Right cardiac atrium (tissue), 5 donors: ENCODE measurements at places on chromosomes 4 and X. TPM values are rescaled to one million over a fixed set of nuclear protein-coding genes. Genes with fewer than 3 reads are reported as not detected.
A peak's percentile ranks its signal among the peaks of the same experiment; 100 is the strongest.

DNA sequence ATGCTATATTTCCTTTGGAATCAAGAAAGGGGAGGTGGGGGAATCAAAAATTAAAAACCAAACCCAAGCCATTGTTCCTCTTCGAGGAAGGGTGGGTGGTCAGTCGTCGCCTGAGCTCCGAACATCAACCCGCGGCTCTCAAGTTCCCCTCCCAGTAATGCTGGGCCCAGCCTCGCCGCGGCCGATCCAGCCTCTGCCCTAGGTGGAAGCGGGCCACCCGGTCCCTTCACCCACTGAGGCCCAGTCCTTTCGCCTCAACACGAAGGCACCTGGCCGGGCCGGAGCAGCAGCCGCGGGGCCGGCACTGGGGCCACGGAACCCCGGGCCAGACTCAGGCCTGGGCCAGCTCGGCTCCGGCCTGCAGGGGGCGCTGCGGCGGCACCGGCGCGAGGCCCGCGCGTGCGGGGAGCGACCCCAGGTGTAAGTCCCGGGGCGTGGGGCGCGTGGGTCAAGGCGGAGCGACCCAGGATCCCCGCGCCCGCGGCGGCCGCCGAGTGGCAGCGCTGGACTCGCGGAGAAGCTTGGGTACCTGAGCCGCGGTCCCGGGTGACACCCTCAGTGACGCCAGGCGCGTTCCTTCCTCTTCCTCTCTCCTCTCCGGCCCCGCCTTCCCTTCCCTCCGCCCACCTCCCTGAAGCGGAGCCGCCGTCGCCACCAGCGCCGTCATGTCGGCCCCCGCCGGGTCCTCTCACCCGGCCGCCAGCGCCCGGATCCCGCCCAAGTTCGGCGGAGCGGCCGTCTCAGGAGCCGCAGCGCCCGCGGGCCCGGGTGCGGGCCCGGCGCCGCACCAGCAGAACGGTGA lies at the start of gene SEC24B:
TSS of gene SEC24B (plus strand) at position 611 of the 802 bp plus-strand sequence. CDS start at position 666, 55 bp downstream.
- peak; percentile 93 for DNase-seq

GRCh38 chr4:23814996-23815660 lies 74.7 kb downstream of the PPARGC1A start:
- DNase-seq: no peak

DNA sequence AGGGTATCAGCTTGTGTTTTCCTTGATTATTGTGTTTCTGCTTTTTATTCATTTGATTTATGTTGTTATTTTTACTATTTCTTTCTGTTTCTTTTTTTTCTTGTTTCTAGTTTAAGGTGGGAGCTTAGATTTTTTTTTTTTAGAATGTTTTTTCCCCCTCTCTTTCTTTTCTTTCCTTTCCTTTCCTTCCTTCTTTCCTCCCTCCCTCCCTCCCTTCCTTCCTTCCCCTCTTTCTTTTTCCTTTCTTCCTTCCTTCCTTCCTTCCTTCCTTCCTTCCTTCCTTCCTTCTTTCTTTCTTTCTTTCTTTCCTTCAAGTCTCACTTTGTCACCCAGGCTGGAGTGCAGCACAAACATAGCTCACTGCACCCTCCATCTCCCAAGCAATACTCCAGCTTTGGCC lies 31.4 kb upstream of the PRDM8 start:
- DNase-seq: no peak

DNA sequence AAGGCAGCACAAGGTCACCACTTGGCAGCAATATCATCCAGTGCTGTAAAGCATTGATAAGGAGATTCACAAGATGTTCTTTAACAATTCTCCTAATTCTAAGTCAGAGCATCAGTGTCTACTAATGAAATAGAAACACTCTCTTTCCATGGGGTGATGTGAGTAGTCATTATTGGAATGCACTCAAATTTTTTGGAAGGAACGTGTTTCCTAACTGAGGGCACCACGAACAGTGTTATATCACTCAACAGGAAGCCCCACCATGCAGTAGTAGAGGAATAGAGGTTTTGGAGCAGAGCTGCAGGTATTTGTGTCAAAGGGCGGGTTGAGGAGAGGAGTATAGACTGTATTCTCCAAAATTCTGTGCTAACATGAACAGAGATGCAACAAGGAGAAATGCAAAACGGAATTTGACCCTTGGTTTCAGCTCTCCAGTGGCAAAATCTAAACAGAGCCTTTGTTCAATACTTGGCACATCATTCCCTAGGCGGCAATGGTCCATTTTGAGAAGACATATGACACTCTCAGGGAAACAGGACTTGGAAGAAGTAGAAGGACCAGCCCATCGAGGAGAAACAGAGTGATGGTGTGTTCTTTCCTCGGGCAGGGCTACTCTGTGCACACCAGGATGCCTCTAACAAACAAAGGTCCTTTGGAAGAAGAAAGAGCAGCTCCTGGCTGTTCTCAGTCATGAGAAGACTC lies 98.9 kb downstream of the CPEB2 start:
- no peak for DNase-seq

- no peak for DNase-seq
Measured at GRCh38 chr4:159071969-159072765, 30.7 kb upstream of the RAPGEF2 start.

- no peak for DNase-seq
Measured at GRCh38 chrX:136130931-136131833, 16.2 kb upstream of the FHL1 start.

GRCh38 chrX:94361241-94361640 lies 687.2 kb downstream of the FAM133A start:
- DNase-seq: no peak

DNA sequence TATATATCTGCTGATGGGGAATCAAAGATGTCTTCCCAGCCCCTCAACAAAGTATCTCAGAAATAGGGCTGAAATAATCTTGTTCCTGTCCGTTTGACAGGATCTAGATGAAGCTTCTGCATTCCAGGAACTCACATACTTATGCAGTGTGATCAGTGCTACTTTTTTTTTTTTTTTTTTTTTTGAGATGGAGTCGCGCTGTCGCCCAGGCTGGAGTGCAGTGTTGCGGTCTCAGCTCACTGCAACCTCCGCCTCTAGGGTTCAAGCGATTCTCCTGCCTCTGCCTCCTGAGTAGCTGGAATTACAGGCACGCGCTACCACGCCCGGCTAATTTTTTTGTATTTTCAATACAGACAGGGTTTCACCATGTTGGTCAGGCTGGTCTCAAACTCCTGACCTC lies 36.4 kb downstream of the DHX15 start:
- DNase-seq: no peak

GRCh38 chr4:175560604-175561003 lies 251.5 kb downstream of the GPM6A start:
- no peak for DNase-seq

DNA sequence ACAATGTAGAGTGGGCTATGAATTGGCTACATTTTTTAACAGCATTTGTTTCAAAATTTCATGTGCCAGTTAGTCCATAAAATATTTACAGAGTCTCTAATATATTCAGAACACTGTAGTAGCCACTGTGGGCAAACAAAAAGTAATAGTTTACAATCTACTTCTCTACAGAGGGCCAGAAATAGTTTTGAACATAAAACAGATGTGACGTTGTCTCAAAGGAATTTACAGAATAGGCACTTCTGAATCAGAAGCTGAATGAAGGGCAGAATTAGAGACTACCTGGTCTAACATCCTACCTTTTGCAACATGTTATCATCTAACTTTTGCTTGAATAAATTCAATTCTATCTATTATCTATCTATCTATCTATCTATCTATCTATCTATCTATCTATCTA lies 811.9 kb upstream of the EPHA5 start:
- DNase-seq: no peak

- DNase-seq: no peak
Measured at GRCh38 chr4:169142391-169142790, 128.4 kb downstream of the SH3RF1 start.

The VCX2 gene
- not detected for total RNA-seq

The NAA11 gene
- total RNA-seq: not detected

The ADH7 gene
- total RNA-seq: not detected

The GPR173 gene
- 2.6 TPM for total RNA-seq

The PASD1 gene
- not detected for total RNA-seq

The MAGEC3 gene
- not detected for total RNA-seq

The OPRPN gene
- not detected for total RNA-seq

The NSG1 gene
- 7.5 TPM for total RNA-seq

The OTUD4 gene
- 27.0 TPM for total RNA-seq
